D341Med (cell line): ENCODE measurements at places on chromosomes 7 and 10.

DNA sequence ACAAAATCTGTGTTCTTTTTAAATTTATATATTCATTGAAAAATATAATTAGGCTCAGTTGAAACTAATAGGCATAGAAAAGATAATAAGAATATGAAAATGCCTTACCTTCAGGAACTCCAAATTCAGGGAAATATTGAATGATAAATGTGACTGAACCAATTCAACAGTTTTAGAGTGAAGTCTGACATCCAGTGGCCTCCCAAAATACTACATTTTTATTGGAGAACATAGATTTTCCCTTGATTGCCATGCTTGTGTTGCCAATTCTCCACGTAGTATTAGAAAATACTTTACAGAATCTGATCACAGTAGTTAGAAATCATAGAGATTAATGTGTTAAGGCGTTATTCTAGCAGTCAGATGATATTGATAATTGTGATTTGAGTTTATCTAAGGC is 1246.7 kb downstream of the GATA3 start:
- DNase-seq: no peak

GRCh38 chr7:81534996-81535395 is 234.9 kb downstream of the HGF start:
- no peak for DNase-seq

DNA sequence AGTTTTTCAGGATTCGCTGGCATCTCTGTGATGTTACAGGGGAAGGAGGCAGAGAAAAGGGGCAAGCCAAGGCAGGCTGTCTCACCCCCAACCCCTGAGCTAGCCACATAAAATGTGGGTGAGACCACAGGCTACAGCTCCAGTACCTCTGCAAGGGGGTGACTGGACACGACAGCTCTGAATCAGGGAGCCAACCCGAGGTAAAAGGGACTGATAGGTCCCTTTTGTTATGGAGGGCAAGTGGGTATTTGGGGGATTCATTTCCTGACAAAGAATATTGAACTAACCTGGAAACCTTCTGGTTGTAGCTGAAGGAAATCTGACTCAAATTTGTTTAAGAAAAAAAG is 67.2 kb downstream of the TACR2 start:
- no peak for DNase-seq

DNA sequence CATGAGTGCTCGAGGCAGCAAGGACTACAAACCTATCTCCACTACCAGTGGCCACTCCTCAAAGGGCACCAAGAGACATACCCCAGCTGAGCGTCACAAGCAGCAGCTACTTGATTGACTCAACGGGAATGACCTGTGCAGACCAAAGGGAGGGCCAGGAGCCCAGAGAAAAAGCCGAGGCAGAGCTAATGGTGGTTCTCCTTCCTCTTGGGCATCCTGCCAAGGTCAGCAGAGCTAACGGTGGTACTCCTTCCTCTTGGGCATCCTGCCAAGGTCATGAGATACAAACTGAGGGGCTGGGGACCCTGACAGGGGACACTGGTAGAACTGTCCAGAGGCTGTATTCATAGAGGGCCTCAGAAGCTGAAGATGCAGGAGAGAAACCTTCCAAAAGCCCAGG is 60.4 kb downstream of the FAM53B start:
- DNase-seq: no peak

DNA sequence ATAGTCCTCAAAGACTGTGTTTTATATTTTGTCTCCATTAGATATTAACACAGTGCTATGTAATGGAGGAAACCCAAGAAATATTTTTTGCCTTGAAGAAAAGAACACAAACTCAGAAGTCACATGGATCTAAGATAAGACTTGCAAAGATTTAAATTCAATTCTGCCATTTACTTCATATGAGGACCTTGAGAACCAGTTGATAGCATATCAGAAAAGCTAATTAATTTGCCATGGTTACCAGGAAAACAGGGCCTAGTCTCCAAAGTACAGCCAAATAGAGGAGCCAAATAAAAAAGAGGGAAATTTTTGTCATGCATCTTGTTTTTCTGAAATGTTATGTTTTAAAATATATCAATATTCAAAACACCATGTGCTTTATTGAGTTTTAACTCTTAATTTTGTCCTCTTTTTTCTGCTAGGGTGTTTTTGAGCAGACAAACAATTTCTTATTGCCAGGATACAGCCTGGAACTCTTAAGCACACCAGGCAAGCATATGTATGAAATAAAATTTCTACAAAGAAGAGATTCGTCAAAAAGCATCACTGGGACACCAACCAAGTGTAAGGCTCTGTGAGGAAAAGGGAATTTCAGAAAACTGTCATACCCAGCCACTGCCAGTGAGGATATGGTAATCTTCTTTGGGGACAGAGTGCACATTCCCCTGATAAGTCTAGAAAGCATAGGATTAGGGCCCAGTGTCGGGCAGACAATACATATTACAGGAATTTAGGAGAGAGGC is 10.6 kb upstream of the TOMM7 start:
- peak; percentile 34 for DNase-seq

DNA sequence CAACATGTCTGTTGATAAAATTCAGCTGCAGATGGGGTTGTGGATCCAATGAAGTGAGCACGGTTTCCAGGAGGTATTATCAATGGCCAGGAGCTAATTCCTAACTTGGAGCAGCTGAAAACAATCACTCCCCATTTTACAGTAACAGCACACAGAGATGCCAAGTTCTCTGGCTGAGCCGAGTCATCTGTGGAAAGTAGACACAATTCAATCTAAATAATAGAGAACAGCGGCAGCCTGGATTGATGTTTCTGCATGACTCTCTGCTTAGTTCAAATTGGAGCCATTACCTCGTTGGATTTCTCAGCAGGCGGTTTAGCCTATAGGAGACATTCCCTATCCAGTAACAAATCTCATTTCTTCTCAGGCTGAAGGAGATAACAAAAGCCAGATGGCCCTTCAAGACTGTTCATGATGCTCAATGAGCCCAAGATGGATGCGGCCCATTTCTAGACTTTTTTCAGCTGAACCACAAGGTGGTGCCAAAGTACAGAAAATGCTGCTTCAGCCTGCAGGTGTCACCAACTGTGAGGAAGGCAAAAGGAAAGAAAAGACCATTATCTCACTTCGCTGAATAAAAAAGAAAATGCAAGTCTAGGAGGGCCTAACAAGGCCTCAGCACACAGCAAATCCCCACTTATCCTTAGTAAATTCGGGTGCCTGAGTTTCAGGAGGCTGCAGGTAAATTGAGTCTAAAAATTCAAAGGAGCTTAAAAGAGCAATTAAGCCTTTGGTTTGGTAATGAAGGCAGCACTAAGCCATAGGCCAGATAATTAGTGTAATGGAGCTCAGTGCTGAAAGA is 83.7 kb downstream of the SLC16A9 start:
- DNase-seq: peak; percentile 86

DNA sequence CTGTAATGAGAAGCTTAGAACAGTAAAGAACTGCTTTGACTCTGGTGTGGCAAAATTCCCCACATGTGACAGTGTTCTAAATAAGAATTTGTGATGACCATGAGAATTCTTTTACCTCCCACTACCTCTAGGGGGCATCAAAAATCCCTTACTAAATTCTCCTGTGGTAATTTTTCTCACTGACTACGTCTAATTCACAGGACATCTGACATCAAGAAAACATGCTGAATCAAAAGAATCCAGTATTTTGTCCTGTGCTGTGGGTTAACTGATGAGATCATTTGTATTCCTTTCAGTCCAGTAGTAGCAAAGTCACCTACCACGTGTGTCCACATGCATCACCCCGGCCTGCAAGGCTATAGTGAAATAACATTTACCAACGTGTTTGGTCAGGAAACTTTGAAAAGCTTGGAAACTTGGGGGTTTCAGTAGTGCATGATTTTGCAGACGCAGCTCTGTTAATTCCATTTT is 103.8 kb downstream of the ATE1 start:
- DNase-seq: peak; percentile 38

- DNase-seq: no peak
These were observed 73.8 kb downstream of the TAF3 start for GRCh38 chr10:7892146-7892545.
